HT-29 (cell line): ENCODE measurements at places on chromosomes 6 and 20. TPM values are rescaled to one million over a fixed set of nuclear protein-coding genes. Genes with fewer than 3 reads are reported as not detected.

GRCh38 chr6:12369781-12370262 is 79.7 kb downstream of the EDN1 start:
- no peak for DNase-seq

- DNase-seq, result no peak
Observed at GRCh38 chr6:72916298-72916697, 294.4 kb downstream of the KCNQ5 start.

- peak; percentile 60 for DNase-seq
Observed at GRCh38 chr6:137218473-137218916, 690 bp downstream of the IFNGR1 start.

DNA sequence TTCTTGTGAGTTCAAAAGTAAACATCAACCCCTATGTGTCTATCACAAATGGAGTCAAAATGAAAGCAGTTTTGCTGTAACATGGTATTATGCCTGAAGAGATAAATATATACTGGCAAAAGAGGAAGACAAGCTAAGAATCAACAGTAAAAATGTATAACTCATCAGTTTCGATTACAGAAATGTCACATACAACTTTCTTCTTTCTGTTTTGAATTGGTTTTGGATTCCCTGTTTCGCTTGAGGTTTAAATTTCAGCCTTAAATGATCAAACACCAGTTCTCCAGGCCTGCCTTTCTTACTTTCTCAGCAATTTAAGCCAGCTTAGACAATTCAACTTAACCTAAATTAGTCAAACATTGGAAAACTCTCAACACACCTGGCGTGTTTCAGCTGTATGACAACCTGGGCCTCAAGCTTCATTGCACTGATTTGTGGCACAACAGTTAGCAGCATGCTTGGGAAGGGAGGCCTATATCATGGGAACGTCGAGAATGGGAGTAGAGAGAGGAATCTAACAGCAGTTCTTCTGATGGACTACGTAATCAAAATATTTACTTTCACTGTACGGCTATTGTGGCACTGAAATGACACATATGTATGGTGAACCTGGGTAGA is 51.9 kb upstream of the MARCKS start:
- no peak for DNase-seq

- DNase-seq, result no peak
Observed at GRCh38 chr6:38974389-38975151, 74.0 kb upstream of the GLP1R start.

DNA sequence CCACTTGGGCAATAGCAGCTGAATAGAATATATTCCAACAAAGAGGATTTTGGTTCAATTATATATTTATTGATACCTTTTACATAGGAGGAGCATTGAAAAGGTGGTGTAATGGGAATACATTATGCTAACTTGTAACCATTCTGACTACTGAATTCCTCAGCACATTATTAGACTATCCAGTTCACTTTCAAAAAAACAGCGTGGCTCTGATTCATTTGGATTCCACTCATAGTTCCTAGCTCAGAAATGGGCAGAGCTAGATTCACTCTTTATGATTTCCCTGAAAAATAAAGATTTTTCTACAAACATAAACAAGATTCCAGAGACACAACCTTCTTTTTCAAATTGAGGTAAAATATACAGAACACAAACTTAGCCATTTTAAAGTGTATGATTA is 9.2 kb upstream of the TRERF1 start:
- DNase-seq, result no peak

- peak; percentile 79 for DNase-seq
Observed at GRCh38 chr6:128511506-128511905, 8.9 kb downstream of the PTPRK start.

- DNase-seq, result no peak
Observed at GRCh38 chr6:146351018-146351417, 192.6 kb upstream of the RAB32 start.

GRCh38 chr6:161216616-161217205 is 57.1 kb downstream of the AGPAT4 start:
- no peak for DNase-seq

GRCh38 chr20:47665221-47665991 is 119.9 kb downstream of the SULF2 start:
- no peak for DNase-seq

DNA sequence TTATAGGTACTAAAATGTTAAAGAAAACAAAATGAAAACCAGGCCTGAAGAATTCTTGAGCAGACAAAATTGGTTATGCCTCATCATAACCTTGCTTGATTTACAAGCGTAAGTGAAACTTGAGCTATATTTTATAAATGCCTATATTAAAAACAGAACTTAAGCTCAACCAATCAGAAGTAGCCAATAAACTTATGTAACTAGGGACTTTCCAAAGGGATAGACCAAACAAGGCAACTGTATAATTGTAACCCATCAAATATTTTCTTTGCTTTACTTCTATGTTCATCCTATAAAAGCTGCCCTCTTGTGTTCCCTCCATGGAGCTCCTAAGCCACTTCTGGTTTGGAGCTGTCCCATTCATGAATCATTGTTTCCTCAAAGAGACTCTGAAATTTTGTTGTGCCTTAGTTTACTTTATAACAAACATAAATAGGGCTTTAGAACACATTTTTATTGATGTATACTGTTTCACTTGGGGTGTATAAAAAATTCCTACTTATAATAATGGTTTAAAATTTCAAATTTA is 101.6 kb upstream of the CARMIL1 start:
- no peak for DNase-seq

GRCh38 chr6:138666636-138667035 is 106.9 kb upstream of the CCDC28A start:
- DNase-seq, result no peak

GRCh38 chr6:145670311-145670710 is 65.0 kb downstream of the EPM2A start:
- DNase-seq, result no peak

- no peak for DNase-seq
Observed at GRCh38 chr6:139369068-139369467, 5.4 kb downstream of the CITED2 start.

- no peak for DNase-seq
Observed at GRCh38 chr6:45626087-45626891, 248.6 kb upstream of the SUPT3H start.

GRCh38 chr6:141301779-141302178 is 830.9 kb upstream of the GJE1 start:
- DNase-seq, result no peak

GRCh38 chr6:28588666-28589065 is 63.0 kb downstream of the GPX5 start:
- no peak for DNase-seq

DNA sequence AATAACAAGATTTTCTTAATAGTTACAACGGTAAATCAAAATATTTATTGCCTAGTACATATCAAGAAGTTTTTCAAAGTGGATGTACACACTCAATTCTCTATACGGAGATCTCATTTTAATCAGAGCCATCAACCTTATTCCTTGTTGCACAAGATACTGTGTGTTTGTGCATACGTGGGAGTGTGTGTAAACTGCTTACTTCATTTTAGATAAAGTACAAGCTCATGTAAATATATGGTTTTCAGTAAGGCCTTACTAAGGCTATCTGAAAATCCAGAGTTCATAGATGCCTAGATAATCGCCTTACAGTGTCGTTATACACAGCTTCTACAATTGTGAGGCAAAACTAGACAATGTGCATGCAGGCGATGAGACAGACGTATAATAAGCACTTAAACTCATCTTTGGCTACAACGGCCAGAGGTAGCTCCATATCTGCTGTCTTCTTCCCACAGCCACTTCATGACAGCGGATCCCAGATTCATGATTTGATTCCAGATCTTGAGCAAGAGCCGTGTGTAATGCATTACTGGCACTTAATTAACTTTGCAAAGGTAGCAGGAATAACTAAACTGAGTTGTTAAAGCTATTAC is 2.5 kb downstream of the PERP start:
- no peak for DNase-seq

DNA sequence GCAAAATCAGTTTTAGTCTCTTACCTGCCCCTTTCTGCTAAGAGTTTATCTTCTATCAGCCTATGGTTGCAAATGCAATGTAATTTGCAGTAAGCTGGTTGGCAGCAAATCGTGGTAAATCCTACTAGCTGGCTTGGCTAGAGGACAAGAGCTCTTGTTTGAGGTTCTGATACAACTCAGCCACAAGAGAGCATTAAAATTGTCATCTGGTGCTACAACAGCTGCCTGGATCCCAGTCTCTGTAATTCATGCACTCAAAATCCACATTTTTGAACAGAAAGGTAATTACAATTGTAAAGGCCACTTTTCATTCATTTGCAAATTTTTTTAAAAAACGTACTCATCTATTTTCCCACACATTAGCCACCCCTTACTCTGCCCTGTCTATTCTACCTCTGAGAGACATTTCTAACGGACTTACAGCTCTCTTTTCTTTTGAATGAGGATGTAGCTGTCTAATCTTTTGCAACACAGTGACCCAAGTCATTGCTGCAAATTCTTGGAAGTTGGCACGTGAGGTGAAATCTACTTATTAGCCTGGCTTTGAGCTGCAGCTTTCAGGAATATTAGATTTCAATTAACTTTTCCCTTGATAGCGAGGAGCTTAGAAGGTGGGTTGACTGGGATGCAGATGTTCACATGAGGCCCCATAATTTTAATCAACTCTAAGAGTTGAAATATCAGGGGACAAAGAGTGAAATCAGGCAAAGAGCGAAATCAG is 54.0 kb upstream of the FAM184A start:
- no peak for DNase-seq

DNA sequence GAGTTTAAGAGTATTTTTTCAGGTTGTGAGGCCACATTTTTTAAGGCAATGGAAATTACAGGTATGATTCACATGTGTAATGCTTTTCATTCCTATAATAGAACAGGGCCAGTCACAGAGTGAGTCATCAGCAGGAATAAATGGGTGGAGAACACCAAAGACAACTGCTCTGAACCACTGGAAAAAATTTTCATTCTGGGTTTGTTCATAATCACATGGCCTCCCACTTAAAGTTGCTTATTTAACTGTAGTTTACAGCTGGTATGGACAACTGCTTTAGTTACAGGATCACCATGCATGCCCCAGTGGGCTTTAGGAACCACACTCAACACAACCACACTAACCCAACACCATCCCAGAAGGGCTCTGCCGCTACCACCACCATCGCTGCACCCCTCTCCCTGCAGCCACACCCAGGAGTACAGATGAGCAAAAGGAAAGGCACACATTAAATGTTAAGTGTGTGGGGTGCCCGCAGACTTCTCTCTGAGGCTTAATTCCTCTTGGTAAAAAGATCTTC is 107.0 kb upstream of the DST start:
- DNase-seq, result peak; percentile 59

GRCh38 chr6:115767931-115768330 is 292.8 kb downstream of the FRK start:
- no peak for DNase-seq

DNA sequence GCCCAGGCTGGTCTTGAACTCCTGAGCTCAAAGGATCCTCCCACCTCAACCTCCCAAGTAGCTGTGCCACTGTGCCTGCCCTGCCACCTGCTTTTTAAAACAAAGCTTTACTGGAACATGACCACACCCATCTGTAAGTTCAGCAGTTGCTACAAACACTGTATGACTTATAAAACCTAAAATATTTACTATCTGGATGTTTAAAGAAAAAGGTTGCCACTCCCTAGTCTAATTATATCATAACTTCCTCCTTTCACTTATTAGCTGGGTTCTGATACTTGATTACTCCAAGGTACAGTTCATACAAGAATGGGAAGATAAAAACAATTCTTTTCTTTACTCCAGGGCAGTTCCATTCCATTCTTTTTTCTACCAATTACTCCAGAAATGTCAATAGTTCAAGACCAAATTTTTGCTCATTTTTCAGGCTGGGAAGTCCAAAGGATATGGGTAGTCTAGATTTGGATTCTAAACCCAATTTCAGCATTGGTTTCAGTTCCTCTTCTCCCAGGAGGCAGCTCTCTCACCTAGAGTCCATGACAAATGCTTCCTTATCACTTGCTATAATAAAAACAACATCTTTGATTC is 63.1 kb downstream of the SEC63 start:
- DNase-seq, result no peak

GRCh38 chr6:83071023-83071422 is 3.6 kb downstream of the DOP1A start:
- no peak for DNase-seq

DNA sequence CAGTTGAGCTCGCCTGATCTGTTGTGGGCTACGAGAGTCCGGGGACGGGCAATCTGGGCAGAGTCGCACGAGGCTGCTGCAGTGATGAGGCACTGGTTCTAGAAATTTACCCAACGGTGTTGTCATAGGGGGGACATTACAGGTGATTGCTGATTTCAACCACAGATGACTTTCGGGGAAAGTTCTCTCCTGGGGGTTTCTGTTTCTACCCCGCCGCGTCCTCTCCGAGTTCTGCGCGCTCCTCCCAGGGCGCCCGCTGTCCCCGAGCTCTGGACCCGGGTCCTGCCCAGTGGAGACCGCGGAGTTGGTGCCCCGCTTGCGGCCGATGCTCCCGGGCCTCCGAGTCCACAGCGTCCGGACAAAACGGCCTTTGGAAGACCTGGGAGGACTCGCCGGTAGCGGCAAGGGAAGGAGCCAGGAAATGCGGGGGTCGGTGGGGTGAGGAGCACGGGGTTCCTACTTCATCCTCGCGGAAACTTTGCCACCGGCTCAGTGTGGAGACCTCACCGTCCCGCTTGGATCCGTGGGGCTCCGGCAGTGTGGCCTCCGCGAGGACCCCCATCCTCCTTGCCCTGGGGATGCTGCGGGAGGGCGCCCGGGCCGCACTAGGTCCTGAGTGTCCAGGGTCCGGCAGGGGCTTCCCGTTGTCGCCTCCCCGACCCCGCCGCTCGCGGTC is 12.3 kb upstream of the RAET1L start:
- no peak for DNase-seq

DNA sequence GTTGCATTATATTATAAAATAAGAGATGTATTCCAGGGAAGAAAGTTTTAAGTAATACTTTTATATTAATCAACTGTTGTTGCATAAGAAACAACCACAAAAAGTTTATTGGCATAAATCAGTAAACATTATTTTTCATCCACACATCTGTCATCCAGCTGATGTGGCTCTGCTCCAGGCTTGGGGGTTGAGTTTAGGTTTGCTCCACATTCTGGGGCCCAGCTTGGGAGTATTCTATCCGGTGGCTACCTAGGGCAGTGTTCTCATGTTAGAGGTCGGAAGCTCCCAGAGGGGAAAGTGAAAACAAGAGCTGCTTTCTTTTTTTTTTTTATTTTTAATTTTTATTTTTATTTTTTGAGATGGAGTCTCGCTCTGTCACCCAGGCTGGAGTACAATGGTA is 728.4 kb upstream of the FLRT3 start:
- no peak for DNase-seq

Gene BANF2
- total RNA-seq, result not detected in 2 replicates

Gene PLCB4
- 0.21 and 0.46 TPM in 2 replicates for total RNA-seq

Gene HLA-DMB
- 2.1 and 3.3 TPM in 2 replicates for total RNA-seq

Gene PRDM13
- total RNA-seq, result not detected in 2 replicates

Gene CCN6
- not detected in 2 replicates for total RNA-seq

Gene TMC2
- total RNA-seq, result not detected in 2 replicates

Gene PRL
- total RNA-seq, result not detected in 2 replicates

Gene FAM162B
- not detected in 2 replicates for total RNA-seq

Gene SLC17A1
- total RNA-seq, result not detected in 2 replicates

Gene PFDN4
- total RNA-seq, result 26.8 and 27.9 TPM in 2 replicates

Gene SLC22A16
- total RNA-seq, result not detected in 2 replicates

Gene TAAR6
- total RNA-seq, result not detected in 2 replicates

Gene PANK2
- total RNA-seq, result 34.6 and 39.1 TPM in 2 replicates

Gene CST2
- not detected in 2 replicates for total RNA-seq

Gene MACROD2
- total RNA-seq, result 2.2 and 2.3 TPM in 2 replicates
